AG08396 (cell line): ENCODE measurements at places on chromosomes 5 and 9.

DNA sequence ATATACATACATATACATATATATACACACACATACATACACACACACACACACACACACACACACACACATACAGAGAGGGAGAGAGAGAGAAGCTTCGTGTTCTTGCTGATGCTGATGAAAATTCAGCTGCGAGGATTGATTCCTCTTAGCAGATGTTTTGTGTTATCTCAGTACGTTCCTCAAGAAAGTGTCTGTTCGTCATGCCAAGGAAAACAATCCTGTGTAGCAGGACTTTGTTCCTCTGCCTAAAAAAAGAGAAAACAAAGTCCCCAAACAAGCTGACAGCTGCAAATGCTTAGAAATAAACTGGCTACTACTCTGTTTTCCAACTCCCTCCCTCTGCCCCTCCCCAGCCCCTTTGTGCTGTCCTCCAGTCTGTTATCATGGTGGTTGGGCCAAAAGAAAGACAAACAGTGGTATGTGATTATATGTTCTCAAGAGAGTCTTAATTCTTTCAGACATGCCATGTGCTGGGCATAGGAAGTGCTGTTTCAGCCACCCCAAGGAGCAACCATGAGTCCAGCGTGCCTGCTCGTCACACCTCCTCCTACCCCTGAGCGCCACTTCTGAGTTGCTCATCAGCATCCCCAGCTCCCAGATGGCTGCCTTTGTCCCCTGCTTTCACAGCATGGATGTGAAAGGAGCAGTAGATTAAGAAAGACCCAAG lies 71.5 kb upstream of the EQTN start:
- no peak for DNase-seq

GRCh38 chr5:35482167-35482755 lies 135.4 kb upstream of the SPEF2 start:
- DNase-seq = no peak

GRCh38 chr9:131776036-131776435 lies 36.2 kb upstream of the RAPGEF1 start:
- DNase-seq = no peak

DNA sequence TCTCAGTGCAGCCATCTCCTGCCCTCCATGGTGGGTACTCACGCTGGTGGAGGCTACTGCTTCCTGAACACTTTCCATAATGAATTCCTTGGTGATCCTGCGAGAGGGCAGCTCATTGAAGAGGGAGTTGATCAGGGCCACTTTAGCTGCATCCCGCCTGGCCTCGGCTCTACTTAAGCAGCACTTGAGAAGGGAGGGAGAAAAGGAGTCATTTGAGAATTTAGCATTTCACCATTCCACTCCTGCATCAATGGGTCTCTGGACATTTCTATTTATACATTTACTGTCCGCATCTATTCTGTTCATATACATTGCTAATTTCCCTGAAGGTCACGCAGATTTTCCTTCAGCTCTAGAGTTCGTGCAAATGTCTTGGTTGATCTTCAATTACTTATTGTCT lies 35.1 kb downstream of the LIX1 start:
- no peak for DNase-seq

DNA sequence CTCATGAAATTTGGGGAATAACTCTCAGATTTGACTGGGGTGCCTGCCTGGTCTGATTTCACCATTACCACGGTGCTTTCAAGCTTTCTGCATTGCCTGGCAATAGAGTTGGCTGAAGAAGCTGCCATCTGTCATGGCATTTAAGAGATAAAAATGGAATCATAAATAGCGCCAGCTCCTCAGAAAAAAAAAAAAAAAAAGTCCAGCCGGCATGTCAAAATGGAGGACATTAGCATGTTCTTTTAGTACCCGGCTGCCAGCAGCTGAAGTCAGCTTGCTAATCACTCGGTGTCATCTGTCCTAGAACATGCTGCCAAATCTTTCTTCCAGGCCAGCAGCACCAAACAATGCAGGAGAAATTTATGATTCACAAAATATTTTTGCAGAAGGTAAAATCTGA lies 57.7 kb upstream of the CER1 start:
- no peak for DNase-seq

DNA sequence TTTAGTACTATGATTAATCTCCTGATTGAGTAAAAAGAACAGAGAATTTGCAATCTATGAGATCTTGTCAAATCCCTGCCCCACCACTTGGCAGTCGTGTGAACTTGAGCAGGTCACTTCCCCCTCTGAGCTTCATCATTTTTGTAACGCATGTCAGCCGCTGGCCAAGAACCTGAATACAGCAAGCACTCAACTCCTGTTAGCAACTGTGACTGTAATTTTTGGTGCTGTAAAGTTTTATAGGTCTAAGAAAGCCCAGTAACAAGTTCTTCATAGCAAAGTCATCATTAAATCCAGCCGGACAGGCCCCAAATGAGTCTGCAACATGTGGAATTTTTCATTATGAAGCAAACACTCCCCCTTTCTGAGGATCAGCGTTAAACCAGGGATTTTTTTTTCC lies 49.4 kb downstream of the DRD1 start:
- no peak for DNase-seq

DNA sequence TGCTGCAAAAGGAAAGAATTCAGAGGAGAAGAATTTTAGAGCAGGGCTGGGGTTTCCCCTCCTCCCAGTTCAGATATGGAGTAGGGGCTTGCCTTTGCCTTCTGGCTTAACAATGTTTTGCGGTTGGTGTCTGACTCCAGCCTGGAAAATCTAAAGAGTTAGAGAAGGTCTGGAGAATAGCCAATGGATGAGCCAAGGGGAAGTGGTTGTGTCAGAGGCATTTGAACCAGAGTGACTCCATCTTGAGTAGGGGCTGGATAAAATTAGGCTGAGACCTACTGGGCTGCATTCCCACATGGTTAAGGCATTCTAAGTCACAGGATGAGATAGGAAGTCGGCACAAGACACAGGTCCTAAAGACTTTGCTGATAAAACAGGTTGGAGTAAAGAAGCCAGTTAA lies 133.7 kb downstream of the DIRAS2 start:
- no peak for DNase-seq

GRCh38 chr9:112447283-112447761 lies 39.3 kb upstream of the KIAA1958 start:
- peak; percentile 39 for DNase-seq

GRCh38 chr5:98927242-98927988 lies 1.4 kb downstream of the CHD1 start:
- peak; percentile 55 for DNase-seq

DNA sequence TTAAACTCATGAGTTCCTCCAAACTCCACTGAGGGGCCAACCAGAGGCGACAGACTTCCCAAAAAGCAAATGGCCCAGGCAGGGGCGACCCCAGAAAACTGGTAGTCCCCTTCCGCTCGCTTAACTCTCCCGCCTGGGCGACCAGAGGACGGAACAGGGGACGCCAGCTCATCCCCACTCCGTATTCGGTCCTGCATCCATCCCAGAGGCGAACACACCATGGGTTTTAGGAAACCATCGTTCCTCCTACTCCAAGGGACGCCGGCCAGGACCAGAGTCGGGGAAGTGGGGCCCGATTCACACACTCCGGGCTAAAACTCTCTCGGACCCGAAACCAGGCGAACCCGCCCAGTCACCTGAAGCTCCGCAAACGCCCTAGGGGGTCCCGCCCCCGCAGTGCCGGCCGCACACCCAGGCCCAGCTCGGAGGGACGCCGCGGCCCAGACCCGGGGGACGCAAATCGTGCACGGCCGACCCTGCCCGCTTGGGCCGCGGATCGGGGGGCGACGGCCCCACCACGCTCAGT lies 478 bp downstream of the TEX10 start:
- DNase-seq = peak; percentile 53

DNA sequence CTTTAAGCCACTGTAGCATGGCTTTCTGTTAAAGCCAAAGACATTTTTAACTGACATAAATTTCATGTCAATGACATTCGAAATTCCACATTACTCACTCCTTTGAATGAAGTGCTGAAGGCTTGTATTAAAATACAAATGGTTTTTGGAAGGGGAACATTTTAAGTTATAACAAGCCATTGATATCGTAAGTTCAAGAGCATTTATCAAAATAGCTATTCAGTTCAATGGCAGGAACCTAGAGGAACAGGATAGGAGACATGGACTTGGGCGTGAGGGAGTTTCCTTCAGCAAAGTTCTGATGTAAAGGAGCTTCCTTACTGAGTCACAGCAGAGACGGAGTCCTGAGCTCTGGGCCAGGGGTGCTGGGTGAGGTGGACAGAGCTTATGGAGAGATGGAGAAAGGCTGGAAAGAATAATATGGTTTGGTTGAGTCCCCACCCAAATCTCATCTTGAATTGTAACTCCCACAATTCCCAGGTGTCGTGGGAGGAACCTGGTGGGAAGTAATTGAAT lies 631.8 kb downstream of the BNC2 start:
- no peak for DNase-seq

DNA sequence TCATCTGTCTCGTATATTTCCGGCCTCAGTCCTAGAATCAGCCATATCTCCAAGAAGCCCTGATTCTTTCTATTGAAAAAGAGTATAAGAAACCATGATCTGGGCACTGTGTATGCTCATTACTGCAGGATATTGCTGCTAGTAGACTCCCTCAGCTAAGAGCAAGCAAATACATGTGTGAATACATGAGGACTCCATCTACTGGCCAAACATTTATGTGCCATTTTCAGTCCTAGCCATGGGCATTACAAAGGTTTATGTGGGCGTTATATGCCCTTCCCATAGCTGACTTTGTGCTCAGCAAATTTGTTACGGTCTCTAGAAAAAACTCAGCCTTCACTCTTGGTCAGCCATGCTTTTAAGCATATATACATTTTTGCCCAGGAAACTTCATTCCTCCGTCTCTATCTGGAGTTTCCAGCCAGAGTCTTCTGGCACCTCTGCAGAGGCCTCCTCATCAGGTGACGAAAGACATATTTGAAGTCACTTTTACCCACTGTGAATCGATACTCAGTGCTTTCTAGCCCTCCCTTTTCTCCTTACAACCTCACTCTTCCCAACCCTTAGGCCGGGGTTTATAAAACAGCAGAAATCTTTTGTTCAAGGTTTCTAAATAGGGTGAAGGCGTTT lies 1495.6 kb upstream of the CDH6 start:
- no peak for DNase-seq

- DNase-seq = no peak
Measured at GRCh38 chr5:65803699-65804391, 81.8 kb downstream of the NLN start.

GRCh38 chr5:126736141-126736540 lies 40.8 kb upstream of the LMNB1 start:
- no peak for DNase-seq

DNA sequence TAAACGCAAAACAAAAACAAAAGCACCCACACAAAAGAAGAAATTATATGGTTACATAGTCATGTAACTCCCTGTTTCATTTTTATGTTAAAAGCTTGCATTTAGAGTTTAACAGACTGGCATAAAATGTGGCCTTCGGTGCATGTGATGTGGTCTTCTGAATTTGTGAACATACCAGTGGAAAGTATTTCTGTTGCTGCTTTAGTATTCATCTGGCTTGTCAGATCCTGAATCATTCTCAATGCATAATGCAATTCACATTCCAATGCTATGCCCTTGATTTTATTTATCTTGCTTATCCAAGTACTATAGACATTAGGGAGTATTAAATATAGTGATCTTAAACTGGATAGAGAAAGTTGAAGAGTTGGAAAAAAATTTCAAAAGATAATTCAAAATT lies 740.2 kb upstream of the ZNF608 start:
- DNase-seq = no peak

DNA sequence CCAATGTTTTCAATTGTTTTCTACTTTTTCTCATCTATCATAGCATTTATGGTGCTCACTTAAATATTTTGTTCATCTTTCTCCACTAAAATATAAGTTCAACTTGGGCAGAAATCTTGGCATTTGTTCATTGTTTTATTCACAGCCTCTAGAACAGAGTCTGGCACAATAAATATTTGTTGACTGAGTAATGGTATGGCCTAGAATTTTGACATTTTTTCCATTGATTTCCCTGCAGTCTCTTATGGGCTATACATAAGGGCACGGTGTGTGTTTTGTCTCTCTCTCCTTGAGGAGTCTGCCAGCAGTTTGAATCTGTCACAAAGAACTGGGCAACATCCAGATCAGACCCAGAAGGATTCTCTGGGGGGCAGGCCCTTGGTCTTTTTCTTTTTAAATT lies 379.7 kb downstream of the TMEM38B start:
- DNase-seq = no peak

DNA sequence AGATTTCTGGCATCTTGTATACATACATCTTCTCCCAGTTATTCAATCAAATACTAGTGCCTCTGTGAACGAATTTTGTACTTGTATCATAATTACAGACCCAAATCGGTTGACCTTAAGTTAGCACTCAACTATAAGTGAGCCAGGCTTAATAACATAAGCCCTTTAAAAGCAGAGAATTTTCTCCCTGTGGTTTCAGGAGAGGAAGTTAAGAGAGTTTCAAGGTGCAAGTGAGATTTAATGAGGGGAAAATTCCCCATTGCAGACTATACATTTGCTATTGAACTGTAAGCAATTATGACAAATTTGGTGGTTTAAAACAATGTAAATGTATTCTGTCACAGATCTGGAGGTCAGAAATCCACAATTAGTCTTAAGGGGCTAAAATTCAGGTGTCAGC lies 261.9 kb upstream of the NREP start:
- no peak for DNase-seq

GRCh38 chr5:160353379-160353778 lies 17.0 kb downstream of the C1QTNF2 start:
- no peak for DNase-seq

- no peak for DNase-seq
Measured at GRCh38 chr5:132479111-132479951, 11.2 kb downstream of the IRF1 start.

DNA sequence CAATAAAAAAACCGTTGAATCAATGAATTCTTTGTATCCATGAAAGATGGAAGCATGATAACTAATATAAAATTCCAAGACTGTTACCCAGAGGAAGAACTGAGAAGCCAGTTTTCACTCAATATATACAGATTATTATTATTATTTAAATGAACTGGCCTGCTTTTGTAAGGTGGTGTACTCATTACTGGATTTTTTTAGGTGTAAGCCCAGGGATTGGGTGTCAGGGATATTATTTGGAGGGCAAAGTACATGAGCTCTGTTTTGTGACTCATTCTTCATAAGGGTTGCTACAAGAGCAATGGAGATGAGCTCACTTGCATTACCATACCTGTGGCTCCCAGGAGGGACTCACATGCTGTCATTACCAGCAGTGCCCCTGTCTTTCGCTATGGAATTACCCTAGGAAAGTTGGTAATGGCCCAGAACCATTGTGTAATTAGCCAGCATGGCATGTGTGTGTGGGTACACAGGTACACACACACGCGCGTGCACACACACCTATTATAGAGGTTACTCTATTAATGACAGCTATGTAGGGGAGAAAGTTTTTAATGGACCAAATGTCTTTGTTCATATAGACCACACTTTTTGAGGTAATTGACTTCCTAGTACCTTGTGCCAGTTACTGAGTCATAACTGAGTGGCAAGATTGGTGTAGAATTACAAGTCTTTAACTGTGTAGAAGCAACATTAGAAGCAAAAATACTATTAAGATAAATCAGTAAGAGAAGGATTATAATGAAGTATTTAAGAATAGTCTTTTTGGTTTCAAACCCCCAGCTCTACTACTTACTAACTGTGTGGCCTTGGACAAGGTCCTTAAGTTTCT lies 143.4 kb downstream of the GDNF start:
- DNase-seq = peak; percentile 28
